ENCODE measurements at places on chromosomes 13 and 19. TPM values are rescaled to one million over a fixed set of nuclear protein-coding genes. Genes with fewer than 3 reads are reported as not detected.
A peak's percentile ranks its signal among the peaks of the same experiment; 100 is the strongest.

The MYO16 gene
- 2.3 TPM for total RNA-seq

The PLK5 gene
- 0.38 TPM for total RNA-seq

The CYP2A7 gene
- not detected for total RNA-seq

The ALOX5AP gene
- not detected for total RNA-seq

DNA sequence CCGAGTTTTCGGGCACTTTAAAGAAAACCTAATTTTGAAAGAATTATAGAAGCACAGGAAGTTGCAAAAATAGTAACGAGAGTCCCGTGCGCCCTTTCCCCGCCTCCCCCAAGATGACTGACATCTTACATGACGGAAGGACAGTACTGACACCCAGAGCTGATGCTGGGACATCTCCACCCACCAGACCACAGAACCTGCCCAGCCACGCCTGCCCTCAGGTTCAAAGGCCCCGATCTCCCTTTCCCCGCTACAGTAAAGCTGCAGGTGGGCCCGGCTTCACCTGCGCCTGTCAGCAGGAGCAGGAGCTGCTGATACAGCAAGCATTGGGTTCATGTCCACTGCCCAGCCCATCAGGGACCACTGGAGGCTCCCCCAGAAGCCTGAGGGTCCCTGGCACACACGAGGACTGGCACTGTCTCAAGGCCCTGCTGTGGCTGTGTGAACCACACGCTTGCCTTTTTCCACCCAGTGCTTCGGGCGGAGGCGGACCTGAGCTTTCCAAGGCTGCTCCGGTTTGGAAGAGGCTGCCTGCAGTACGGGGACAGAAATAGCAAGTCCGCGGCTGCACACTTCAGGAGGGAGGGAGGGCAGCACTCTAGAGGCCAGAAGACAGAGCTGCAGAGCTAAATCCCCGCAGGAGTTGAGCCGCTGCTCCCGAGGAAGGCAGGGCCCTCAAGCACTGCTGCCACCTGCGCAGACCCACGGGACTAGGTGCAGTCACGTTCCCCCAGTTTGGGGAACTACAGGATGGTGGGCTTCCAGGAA, 8.7 kb downstream of the MAP2K2 start:
- H3K4me1 ChIP-seq = no peaks in the 10 kb centered on the region
- H3K27ac ChIP-seq = no peak overlapping the region
- no peak for DNase-seq
- peaks cover 21% of the 10 kb centered on the region for H3K36me3 ChIP-seq
- H3K4me3 ChIP-seq = no peak overlapping the region

- peaks cover 1% of the 10 kb centered on the region for H3K4me1 ChIP-seq
- DNase-seq = no peak
- H3K36me3 ChIP-seq = no peaks in the 10 kb centered on the region
- H3K4me3 ChIP-seq = no peak overlapping the region
- no peak overlapping the region for H3K27ac ChIP-seq
Measured at GRCh38 chr19:3931041-3931440, 1.8 kb upstream of the NMRK2 start.

The IL12RB1 gene
- total RNA-seq = not detected

DNA sequence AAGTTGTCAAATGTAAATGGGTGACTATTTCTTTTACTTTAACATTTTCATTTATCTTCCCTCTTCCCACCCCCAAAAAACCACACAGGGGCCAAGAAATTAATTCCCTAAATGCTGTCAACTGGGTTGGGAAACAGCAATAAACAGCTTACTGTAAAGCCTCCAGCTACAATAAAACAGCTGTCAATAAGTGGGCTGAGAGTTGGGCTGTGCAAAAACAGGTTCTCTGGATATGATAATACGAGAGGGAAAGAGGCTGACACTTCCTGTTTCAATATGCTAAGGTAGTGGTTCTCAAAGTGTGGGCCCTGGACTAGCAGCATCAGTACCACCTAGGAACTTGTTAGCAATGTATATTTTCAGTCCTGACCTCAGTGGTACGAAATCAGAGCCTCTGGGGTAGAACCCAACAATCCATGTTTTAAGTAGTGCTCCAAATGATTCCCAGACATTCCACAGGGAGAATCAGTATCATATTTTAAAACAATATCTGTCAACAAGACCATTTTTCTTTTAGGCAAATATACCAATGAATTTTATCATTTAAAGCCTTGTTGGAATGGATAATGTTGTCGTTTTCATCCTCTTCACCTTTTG, 8.4 kb downstream of the PCDH9 start:
- DNase-seq = no peak
- H3K27me3 ChIP-seq = peaks cover 12% of the 10 kb centered on the region
- H3K36me3 ChIP-seq = no peaks in the 10 kb centered on the region
- H3K4me3 ChIP-seq = no peak overlapping the region
- H3K27ac ChIP-seq = no peak overlapping the region
- H3K4me1 ChIP-seq = peaks cover 4% of the 10 kb centered on the region

- no peak overlapping the region for H3K27ac ChIP-seq
- DNase-seq = no peak
- peaks cover 15% of the 10 kb centered on the region for H3K27me3 ChIP-seq
- H3K4me1 ChIP-seq = no peaks in the 10 kb centered on the region
- no peaks in the 10 kb centered on the region for H3K36me3 ChIP-seq
Measured at GRCh38 chr19:18809149-18809868, 18.2 kb upstream of the COMP start.

DNA sequence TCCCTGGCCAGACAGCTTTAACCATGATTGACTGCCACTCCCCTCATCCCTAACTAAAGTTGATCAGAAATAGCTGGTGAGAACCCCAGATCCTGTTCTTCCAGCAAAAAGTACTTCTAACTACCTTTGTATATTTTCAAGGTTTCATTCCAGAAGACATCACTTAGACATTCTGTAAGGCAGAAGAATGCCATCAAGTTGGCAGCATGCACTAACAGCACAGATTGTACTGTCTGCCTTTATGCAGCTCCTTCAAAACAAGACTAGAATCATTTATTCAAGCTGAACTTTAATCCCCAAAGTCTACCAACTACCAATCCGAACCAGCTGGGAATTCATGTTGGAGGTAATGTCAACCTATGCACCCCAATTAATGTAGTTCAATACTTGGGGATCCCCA, 167.6 kb upstream of the KLHL1 start:
- no peaks in the 10 kb centered on the region for H3K4me1 ChIP-seq
- H3K27ac ChIP-seq = no peak overlapping the region
- no peaks in the 10 kb centered on the region for H3K27me3 ChIP-seq
- no peaks in the 10 kb centered on the region for H3K36me3 ChIP-seq

DNA sequence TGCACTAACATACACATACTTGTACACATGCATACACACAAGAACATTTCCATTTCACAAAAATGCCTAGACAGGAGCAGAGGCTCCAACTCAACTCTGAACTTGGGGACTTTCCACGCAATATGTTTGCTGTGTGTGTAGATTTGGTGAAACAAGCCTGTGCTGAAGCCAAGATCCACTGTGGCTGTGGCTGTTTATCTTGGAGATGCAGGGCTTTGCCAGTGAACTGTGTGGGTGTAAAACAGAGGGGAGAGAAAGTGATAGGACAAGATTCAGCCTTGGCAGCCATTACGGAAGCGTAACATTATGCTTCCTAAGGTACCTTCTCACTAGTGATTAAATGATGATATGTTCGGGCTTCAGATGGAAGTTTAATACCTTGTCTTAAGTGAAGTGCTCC, 73.2 kb upstream of the MBNL2 start:
- H3K36me3 ChIP-seq = no peaks in the 10 kb centered on the region
- no peak overlapping the region for H3K4me3 ChIP-seq
- H3K27ac ChIP-seq = no peak overlapping the region
- H3K27me3 ChIP-seq = peaks cover 6% of the 10 kb centered on the region
- peaks cover 6% of the 10 kb centered on the region for H3K4me1 ChIP-seq
- DNase-seq = no peak

GRCh38 chr13:51773515-51773914, 30.4 kb downstream of the DHRS12 start:
- DNase-seq = no peak
- no peaks in the 10 kb centered on the region for H3K27me3 ChIP-seq
- H3K4me1 ChIP-seq = peaks cover 8% of the 10 kb centered on the region
- no peaks in the 10 kb centered on the region for H3K36me3 ChIP-seq

DNA sequence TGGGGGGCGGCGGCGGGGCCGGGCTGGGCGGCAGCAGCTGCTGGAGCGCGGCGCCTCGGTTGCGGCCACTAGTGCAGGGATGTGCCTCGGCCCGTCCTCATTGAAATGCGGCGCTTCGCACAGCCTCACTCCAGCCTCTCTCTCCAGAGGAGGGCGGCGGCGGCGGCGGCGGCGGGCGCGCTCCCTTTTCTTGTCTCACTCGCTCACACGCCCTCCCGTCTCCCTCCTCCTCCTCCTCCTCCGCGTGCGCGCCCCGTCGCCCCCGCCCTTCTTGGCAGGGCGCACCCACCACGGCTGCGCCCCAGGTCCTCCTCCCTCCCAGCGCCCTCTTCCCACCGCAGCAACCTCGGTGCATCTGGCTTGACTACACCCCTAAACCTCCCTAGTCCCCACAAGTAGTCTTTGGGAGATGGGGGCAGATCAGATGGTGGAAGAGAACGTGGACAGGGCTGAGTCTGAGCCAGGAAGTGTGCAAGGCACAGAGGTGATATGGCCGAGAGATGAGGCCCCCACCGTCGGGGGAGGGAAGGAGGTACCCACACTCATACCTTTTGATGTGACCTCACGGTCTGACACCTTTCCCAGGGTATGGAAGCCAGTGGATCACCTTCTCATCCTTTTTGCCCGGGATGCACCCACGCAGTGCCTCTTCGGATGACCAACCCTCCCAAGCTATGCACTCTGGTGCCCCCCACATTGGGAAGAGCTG, at the start of gene DCLK1:
TSS of gene DCLK1 (minus strand) at position 161 of the 709 bp plus-strand sequence.
- DNase-seq = peak; percentile 36
- H3K36me3 ChIP-seq = no peaks in the 10 kb centered on the region
- peaks cover 75% of the 10 kb centered on the region for H3K27me3 ChIP-seq
- H3K27ac ChIP-seq = peak within 1 kb of the TSS; percentile 16
- H3K4me3 ChIP-seq = peak within 1 kb of the TSS; percentile 79
- peaks cover 6% of the 10 kb centered on the region for H3K4me1 ChIP-seq

GRCh38 chr13:73039201-73040108, 19.4 kb upstream of the KLF5 start:
- DNase-seq = no peak
- peak overlapping the region; percentile 12 for H3K27ac ChIP-seq
- H3K4me1 ChIP-seq = peaks cover 25% of the 10 kb centered on the region
- no peaks in the 10 kb centered on the region for H3K36me3 ChIP-seq
- no peak overlapping the region for H3K4me3 ChIP-seq
- no peaks in the 10 kb centered on the region for H3K27me3 ChIP-seq

GRCh38 chr13:70905035-70905434, 796.8 kb upstream of the KLHL1 start:
- no peak overlapping the region for H3K27ac ChIP-seq
- no peaks in the 10 kb centered on the region for H3K27me3 ChIP-seq
- DNase-seq = no peak
- no peak overlapping the region for H3K4me3 ChIP-seq
- no peaks in the 10 kb centered on the region for H3K36me3 ChIP-seq

The GNG7 gene
- 11.3 TPM for total RNA-seq

GRCh38 chr13:79060216-79060615, 345.8 kb downstream of the RBM26 start:
- no peak overlapping the region for H3K27ac ChIP-seq
- H3K36me3 ChIP-seq = no peaks in the 10 kb centered on the region
- H3K4me3 ChIP-seq = no peak overlapping the region
- DNase-seq = no peak
- no peaks in the 10 kb centered on the region for H3K27me3 ChIP-seq
- peaks cover 1% of the 10 kb centered on the region for H3K4me1 ChIP-seq

DNA sequence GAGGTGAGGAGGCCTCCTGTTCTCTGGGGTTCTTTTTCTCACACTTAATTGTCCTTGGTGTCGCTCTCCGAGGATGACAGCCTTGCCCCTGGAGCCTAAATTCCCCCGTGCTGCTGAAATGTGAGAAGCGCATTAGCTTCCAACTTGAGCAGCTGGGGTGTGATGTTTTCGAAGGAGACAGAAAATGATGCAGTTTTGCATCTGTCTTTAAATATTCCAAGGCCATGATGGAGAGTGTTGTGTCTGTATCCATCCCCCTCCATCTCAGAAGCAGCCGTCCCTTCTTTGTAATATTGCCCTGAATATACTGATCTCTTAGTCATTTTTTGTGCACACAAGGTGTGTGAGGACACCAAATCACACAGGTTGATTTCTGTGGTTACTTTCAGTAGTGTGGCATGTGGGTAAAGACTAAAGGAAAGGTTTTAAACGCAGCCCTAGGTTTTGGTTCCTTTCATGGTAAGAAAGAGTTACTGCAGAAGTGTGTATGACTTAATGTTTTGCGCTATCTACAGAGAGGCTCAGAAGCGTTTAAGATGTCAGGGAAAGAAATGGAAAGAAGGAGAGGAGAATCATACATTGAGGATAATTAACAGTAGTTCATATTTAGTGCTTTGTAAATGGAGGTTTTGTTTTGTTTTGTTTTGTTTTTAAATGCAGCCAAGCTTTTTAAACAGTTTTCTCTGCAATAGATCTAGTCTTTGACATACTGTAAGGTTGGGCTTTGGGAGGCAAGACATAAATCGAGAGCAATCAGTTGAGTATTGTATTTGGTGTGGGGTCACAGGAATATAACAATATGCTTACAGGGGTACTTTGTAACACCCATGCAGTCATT, 1.6 kb downstream of the NBEA start:
- no peak for DNase-seq
- no peaks in the 10 kb centered on the region for H3K36me3 ChIP-seq
- peak overlapping the region; percentile 44 for H3K27ac ChIP-seq
- peak overlapping the region; percentile 93 for H3K4me3 ChIP-seq
- H3K27me3 ChIP-seq = peaks cover 25% of the 10 kb centered on the region

DNA sequence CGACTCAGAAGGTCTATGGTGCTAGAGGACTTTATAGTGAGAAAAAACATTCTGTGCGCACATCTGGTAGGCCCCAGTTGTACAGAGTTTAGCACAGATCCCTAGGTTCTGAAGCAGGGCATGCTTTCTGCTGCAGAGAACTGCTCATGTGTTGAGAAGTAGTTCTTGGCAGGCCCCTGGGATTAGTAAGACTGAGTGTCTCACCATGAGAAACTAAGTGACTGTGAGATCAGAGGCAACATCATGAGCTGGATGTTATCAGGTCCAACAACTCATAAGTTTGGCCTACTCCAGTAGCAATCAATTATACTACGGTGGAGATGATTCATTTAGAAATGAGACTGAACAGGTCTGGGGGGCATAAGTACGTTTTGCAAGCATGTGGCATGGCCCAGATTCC, 507.4 kb upstream of the KLF12 start:
- no peaks in the 10 kb centered on the region for H3K27me3 ChIP-seq
- no peaks in the 10 kb centered on the region for H3K36me3 ChIP-seq
- DNase-seq = no peak

Data from progenitor cell of endocrine pancreas (in vitro differentiated cells).